ENCODE measurements at places on chromosomes 12 and 14.

- no peak for DNase-seq
Measured at GRCh38 chr12:117750657-117751056, 218.1 kb downstream of the KSR2 start.

- DNase-seq: no peak
Measured at GRCh38 chr14:24064091-24064795, 7.1 kb upstream of the CPNE6 start.

DNA sequence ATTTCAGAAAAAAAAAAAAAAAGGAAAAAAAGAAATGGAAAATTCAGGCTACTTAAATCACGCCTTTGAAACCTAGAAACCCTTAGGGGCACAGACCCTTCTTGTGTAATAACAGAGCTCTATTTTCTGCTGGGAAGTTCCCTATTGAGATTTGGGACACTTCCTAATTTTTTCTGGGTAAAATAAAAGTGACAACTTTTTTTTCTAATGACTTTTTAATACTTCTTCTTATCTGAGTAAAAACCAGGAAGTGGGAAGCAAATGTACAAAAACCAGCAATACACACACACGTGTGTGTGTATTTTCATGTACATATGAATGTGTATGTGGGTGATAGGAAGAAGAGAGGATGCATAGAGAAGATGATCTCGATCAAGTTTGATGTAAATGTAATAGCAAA lies 35.8 kb downstream of the ETV6 start:
- peak; percentile 77 for DNase-seq

DNA sequence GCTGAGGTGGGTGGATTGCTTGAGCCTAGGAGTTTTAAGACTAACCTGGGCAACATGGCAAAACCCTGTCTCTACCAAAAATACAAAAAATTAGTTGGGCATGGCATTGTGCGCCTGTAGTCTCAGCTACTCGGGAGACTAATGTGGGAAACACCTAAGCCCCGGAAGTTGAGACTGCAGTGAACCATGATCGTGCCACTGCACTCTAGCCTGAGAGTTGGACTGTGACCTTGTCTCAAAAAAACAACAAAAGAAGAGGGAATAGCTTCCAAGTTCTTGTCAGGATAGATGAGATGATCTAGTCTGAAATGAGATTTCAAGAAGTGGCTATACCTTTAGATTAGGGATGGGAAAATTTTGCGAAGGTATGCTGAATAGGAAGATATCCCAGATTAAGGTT lies 14.8 kb upstream of the C12orf50 start:
- DNase-seq: no peak

DNA sequence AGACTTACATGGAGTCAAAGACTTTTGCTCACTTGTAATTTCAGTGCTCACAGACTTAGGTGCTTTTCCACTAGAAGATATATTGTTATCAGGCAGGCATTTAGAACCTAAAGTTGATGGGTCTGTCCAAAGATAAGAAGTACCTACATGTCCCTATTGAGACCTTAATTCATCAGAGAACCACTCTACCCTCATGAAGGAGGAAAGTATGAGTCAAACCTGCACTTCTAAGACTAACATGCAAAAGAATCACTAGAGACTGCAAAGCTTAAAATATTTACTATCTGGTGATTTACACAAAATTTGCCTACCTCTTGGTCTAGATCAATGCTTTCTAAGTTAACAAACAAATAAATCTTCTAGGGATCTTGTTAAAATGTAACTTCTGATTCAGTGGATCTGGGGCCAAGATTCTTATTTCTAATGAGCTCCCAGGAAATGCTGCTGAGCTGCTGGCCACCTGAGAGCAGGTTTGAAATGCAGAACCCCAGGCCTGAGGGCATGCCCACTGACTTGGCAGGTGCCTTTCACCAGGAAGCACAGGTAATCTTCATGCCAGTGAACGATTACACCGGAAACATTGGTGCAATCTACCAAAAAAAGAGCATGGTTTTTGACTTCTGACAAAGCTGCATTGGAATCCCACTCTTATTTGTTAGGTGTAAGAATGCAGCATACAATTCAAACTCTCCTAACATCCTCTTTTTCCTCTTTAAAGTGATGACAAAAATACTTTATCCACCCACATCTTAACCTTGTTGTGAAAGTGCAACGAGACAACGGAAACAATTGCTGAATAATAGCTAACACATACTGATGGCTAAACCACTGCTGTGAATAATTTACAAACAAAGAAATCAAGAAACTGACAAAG lies 214.2 kb downstream of the ADAMTS20 start:
- peak; percentile 57 for DNase-seq

- no peak for DNase-seq
Measured at GRCh38 chr14:23487216-23487615, 17.7 kb downstream of the NGDN start.

All from suppressor macrophage treated with lipopolysaccharide for 1 hour (primary cell).